ENCODE measurements at places on chromosomes 11 and 22.
A peak's percentile ranks its signal among the peaks of the same experiment; 100 is the strongest.

DNA sequence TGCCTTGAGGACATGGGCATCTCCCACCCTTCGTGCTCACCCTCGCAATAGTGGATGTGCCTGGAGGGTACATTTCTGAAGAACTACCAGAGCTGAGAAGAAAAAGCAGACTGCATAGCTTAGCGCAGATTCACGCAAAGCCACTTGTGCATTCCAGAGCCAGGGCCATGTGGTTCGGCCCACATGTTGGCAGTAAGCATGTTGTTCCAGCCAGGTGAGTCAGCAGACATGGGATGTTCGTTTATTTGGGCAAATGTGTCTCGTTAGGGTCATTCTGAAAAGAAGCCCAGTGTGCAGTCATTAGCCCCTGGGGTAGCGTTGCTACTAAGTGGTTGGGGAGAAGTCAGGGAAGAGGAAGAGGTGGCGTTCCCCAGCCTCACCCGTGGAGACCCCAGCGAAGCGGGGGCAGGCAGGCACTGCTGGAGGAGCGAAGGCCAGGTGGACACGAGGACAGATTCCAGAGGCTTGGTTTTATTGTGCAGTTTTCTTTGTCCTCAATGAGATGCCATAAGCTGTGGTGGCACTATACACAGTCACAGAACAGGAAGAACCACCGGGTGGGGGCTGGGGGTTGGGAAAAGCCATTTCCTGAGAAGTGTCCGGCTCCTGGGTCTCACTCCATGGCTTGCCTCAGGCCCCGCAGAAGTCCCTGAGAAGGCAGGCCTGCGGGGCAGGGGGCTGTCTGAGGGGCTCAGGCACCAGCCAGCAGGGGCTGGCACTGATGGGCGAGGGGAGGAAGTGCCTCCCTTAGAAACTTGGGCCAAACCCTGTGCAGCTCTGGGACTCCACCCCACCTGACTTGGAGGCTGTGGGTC is 5.0 kb downstream of the THY1 start:
- peak; percentile 47 for DNase-seq

DNA sequence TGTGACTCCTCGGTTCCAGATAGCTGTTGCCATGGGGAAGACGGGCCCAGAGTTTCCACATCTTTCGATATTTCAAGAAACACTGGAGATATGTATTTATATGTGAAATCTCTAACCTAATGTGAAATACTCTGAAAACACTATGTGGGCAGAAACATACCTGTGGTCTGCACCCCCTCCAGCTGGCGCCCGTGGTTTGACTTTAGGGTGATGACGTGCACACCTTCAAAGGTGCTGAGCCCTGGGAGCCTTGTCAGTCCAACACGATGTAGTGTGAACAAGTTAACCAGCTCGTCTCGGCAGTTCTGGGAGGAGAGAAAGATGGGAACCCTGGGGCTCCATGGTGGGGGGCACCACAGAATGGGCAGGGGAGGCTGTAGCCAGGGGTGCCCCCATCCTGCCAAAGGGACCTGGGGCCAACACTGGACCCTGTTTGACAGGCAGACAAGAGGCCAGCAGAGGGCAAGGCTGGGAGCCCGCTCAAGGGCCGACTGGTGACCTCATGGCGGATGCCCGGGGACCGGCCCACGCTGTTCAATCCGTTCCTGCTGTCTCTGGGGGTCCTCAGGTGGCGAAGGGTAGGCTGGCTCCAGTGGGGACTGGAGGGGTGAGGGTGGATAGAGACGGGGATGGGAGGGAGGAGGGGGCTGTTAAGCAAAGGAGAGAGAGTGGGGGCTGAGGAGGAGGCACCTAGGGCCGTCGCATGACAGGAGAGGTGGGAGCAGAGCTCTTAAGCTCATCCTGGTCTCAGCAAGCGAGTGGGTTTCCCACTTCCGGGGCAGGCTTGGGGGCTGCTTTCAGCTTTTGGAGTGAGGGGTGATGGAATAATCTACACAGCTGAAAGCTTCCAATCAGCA is 43.8 kb downstream of the TRIOBP start:
- peak; percentile 30 for DNase-seq

- no peak for DNase-seq
Measured at GRCh38 chr11:72624496-72625201, 49.6 kb downstream of the PDE2A start.

GRCh38 chr11:61510166-61510919 is 1.8 kb downstream of the LRRC10B start:
- no peak for DNase-seq

DNA sequence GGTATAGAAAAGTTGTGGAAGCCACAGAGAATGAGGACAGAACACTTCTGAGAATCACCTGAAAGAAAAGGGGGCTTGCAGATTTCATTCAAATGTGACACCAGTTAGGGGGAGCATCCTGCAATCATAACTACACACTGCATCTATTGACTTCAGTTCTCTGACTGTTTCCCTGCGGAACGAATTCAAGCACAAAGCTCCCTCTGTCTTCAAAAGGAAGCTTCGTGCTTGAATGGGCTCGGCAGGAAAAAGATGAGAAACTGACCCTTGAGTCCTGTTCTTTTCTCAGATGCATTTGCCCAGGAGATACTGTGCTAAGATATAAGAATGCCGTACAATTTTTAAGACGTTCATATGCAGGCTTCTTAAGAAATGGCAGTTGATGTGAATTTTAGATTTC is 2000.4 kb upstream of the RAG2 start:
- no peak for DNase-seq

All from choroid plexus epithelial cell (primary cell).